Smooth muscle cell of the brain vasculature (primary cell): ENCODE measurements at places on chromosomes 1 and 21.
A peak's percentile ranks its signal among the peaks of the same experiment; 100 is the strongest.

- no peak for DNase-seq
Measured at GRCh38 chr1:176752505-176752904, 289.5 kb downstream of the PAPPA2 start.

- DNase-seq: no peak
Measured at GRCh38 chr1:87684194-87684593, 355.5 kb downstream of the LMO4 start.

DNA sequence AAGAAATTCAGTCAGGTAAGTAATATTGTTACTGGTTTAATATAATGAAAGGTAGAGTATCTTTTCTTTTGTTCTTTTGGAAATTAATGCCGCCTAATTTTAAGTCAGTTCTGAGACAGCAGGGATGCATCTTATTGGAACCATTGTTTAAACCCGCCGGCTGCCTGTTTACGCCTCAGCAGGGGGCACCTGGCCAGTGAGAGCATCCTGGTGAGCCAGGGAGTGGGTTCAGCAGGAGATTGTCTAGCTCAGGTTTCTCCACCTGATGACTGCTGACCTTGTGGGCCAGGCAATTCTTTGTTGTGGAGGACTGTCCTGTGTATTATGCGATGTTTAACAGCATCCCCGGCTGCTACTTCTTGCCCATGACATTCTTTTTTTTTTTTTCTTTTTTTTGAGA lies 30.2 kb downstream of the CHAF1B start:
- DNase-seq: no peak

DNA sequence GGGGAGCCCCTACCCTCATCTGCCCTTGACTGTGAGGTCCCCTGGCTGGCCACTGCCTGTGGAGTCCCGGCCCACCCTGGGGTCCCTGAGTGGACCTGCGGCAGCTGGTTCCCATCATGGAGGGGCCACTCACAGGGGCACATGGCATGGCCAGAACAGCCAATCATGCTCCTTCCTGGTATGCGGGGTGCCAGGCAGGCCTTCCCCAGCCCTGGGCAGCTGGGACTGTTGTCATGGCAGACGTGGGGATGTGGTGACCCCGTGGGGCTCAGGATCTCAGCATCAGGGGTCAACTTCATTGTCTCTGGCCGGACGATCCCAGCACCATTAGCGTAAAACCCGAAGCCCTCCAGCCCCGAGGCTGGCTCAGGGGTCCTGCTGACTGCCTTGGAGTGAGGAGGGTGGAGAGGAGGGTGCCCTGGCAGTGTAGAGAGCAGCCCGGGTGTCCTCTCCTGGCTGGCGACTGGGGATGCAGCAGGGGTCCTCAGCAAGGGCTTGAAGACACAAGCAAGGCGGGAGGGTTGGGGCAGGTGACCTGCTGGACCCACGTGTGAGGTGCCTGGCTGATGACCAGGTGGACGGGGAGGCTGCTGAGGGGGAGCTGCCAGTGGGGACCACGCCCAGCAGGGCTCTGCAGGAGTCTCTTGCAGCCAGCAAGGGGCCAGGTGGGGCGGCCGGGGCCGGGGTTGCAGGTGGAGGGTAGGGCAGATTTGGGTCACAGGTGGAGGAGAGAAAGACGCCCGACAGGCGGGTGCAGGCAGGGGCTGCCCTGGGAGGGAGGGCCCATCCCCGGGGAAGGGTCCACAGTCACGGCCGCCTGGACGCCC lies 45.1 kb downstream of the TRIM11 start:
- no peak for DNase-seq

- DNase-seq: no peak
Measured at GRCh38 chr1:242836423-242836822, 311.9 kb upstream of the PLD5 start.

GRCh38 chr1:112983537-112984131 lies 27.6 kb upstream of the SLC16A1 start:
- DNase-seq: no peak

DNA sequence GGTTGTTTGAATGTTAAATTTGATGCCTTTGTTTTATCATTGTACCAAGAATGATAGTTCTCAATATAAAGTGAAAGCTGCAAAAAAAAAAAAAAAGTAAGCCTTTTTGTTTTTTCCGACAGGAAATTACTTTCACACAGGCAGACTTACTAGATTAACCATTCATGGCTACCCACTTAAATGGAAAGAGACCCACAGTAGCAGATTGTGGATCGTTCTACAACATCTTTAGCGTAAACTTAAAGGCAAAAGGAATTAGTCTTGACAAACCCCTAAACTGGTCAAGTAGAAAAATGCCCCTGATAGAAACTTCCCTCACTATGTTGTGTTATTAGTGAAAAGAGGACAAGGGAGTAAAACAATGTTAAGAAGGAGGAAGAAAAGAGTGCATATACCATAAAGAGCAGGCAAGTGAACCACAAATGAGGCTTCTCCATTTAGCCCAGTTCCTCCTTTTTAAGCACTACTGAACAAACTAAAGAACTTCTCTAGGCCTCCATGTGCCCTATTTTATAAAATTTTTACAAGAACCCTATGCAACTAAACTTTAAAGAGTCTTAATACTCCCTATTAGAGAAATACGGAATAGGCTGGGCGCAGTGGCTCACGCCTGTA lies 1560.3 kb downstream of the MRPL39 start:
- DNase-seq: no peak

DNA sequence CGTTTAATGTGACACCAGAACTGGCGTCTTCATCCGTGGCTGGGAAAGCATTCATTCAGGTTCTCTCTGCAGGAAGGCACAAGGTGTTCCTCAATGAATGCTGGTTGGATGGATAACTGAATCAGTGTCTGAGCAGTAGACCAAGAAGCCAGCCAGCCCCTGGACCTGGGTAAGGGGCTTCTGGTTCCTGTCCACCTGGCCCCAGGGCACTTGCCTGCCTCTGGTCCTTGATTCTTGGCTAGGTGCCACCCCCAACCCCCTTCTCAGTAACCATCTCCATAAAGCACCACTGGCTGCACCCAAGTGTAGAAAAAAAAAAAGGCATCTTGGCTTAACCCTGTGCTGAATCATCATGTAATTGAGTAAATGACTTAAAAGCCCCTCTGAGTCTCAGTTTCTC lies 59.1 kb downstream of the KCND3 start:
- DNase-seq: no peak

DNA sequence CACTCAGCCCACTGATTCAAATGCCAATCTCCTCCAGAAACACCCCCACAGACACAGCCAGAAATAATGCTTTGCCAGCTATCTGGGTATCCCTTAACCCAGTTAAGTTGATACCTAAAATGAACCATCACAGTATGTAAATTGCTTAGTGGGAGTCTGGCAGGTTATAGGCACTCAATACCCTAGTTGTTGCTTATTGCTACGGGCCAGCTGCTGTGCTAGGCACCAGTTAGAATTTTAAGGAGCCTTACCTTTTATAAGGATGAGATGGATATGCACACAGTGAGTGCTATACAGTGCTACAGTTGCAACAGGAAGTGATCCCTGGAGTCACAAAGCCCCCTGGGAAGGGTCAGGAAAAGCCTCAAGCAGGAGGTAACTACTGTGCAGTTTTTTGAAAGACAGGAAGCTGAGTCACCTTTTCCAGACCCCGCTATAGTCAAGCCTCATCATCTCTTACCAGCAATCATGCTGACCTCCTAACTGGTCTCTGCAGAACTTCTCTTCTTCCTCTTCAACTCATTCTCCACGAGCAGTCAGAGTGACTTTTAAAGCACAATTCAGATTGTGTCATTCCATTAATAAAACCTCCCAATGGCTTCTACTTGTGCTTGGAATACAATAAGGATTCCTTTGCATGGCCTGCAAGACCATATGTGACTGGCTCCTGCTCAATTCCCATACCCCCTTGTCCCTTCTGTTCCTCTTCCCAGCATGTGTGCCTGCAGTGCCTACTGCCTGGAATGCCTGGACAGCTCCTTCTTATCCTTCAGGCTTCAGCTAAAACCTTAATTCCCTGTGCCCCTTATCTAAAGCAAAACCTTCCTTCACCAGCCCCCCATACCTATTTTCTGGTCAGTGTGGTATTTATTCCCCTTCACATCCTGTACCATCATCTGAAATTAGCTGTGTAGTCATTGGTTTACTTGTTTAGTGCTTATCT lies 10.4 kb upstream of the TLR5 start:
- DNase-seq: no peak

- DNase-seq: no peak
Measured at GRCh38 chr1:18448889-18449288, 31.8 kb upstream of the KLHDC7A start.

GRCh38 chr1:1273209-1273511 lies 494 bp downstream of the UBE2J2 start:
- no peak for DNase-seq

GRCh38 chr1:28136922-28137613 lies 39.4 kb downstream of the PTAFR start:
- no peak for DNase-seq

DNA sequence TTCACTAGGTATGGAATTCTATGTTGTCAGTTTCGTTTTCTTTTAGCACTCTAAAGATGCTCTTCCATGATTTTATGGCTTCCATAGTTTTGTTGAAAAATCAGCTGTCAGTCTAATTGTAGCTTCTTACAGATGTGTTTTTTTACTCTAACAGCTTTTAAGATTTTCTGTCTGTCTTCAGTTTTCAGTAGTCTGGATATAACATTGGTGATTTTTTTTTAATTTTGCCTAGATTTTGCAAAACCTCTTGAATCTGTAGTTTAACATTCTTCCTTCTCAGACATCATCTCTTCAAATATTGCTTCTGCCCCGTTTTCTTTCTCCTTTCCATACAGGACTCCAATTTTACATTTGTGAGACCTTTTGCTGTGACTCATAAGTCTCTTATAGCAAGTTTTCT lies 17.9 kb upstream of the DYRK1A start:
- DNase-seq: no peak

GRCh38 chr1:59752556-59753414 lies 62.0 kb upstream of the HOOK1 start:
- no peak for DNase-seq

DNA sequence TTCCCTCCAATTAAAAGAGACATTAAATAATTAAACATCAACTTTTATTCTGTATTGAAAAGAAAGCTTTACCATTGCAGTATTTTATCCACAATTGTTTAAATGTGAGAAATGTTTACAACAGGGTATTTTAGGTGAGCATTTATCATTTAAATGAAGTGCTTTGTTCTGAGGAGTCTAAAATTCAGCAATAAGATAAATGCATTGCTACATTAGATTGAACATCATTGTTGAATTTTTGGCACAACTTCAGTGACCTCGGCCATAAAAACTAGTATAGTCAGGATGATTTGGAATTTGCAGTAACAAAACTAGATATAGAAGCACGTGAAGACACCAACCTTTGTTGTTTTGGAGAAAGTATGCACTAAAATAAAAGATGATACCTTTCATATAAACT lies 692.9 kb downstream of the USP25 start:
- DNase-seq: no peak

GRCh38 chr1:178055093-178055492 lies 38.8 kb upstream of the RASAL2 start:
- DNase-seq: no peak

- no peak for DNase-seq
Measured at GRCh38 chr1:151157067-151157531, 650 bp downstream of the TNFAIP8L2 start.

GRCh38 chr1:177732178-177732577 lies 237.7 kb downstream of the SEC16B start:
- DNase-seq: no peak

DNA sequence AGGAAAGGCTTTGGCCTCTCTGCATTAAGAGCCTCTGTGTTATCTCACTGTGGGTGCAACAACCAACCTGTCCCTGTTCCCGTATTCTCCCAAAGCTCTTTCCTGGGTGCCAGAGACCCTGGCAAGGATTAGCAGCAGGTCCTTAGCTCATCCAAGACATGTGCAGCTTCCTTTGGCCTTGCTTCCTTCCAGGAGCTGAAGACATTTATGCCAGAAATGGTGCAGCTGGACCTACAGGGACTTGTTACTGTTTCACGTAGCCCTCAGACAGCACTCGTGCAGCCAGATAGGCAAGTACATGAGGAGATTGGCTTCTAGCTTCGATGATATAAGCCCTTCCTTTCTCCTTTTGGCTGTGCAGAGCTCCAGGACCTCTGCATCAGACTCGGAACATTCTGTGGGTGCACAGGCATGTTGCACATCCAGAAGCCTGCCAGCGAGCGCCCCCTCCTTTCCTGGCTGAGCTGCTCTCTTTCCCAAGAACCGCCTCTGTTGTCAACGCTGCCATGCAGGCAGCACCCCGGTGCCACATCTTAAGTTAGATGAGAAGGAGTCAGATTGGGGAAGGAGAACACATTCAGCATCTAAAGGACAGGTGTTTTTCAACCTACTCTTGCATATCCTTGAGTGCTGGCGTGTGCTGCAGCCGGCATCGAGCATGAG lies 284.5 kb upstream of the PLXNA2 start:
- DNase-seq: no peak

GRCh38 chr21:43308101-43308814 lies 118.7 kb downstream of the SIK1 start:
- no peak for DNase-seq

- DNase-seq: no peak
Measured at GRCh38 chr1:156577550-156577949, 2.0 kb upstream of the TTC24 start.

GRCh38 chr1:53878492-53879105 lies 11.0 kb downstream of the YIPF1 start:
- no peak for DNase-seq

- DNase-seq: no peak
Measured at GRCh38 chr1:243819438-243819839, 30.6 kb downstream of the AKT3 start.

GRCh38 chr1:8646189-8646588 lies 171.3 kb downstream of the RERE start:
- no peak for DNase-seq

GRCh38 chr21:37231249-37231645 lies 35.9 kb downstream of the VPS26C start:
- no peak for DNase-seq

GRCh38 chr21:42665484-42665883 lies 12.1 kb downstream of the PDE9A start:
- DNase-seq: no peak

- no peak for DNase-seq
Measured at GRCh38 chr1:209404577-209404976, 178.9 kb upstream of the CAMK1G start.

- DNase-seq: no peak
Measured at GRCh38 chr1:172354291-172355274, 65.9 kb upstream of the C1orf105 start.

- peak; percentile 56 for DNase-seq
Measured at GRCh38 chr1:6052543-6053205, 7.0 kb downstream of the KCNAB2 start.

- DNase-seq: peak; percentile 70
Measured at GRCh38 chr1:77832901-77833300, 53.5 kb downstream of the MIGA1 start.
